GM18507 (cell line): ENCODE measurements at places on chromosomes 1 and 21.
A peak's percentile ranks its signal among the peaks of the same experiment; 100 is the strongest.

GRCh38 chr1:11227106-11228077 is 35.0 kb downstream of the MTOR start:
- DNase-seq, result peak; percentile 20

GRCh38 chr1:226954777-226955176 is 14.7 kb downstream of the COQ8A start:
- no peak for DNase-seq

DNA sequence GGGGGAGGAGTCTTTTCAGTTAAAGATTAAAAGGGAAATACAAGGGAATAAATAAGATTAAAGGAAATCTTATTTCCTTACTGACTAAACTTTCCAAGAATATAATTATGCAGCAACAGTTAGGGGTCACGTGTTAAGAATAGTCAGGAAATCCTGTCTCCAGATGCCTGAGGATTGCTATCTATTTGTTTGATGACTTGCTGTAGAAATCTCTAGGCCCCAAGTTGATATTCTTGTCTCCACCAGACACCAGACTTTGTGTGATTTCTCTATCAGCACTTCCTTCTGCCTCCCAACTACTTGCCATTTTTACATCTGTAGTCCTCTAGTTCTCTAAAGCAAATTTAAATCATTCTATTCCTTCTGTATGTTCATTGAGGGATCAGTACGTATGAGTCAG is 77.5 kb downstream of the RPAP2 start:
- no peak for DNase-seq

GRCh38 chr1:167697667-167698141 is 24.1 kb upstream of the MPZL1 start:
- DNase-seq, result no peak

DNA sequence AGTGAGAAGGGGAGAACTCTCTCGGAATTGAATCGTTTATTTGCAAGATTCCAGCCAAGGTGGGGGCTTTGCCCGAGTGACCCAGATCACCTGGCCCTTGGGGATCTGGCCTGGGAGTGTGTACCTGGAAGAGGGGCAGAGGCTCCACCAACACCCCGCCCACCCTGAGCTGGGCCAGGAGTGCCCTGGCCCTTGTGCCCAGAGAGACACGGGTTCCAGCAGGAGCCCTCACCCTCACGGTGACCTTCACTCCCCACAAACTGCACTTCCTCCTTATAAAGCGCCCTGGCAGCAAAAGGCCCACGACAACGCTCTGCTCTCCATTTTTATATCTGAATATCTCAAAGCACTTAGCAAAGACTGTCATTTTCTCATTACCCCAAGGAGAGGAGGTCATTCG is 16.6 kb downstream of the CASZ1 start:
- DNase-seq, result no peak

GRCh38 chr1:39106801-39107327 is 80.7 kb downstream of the NDUFS5 start:
- DNase-seq, result no peak

DNA sequence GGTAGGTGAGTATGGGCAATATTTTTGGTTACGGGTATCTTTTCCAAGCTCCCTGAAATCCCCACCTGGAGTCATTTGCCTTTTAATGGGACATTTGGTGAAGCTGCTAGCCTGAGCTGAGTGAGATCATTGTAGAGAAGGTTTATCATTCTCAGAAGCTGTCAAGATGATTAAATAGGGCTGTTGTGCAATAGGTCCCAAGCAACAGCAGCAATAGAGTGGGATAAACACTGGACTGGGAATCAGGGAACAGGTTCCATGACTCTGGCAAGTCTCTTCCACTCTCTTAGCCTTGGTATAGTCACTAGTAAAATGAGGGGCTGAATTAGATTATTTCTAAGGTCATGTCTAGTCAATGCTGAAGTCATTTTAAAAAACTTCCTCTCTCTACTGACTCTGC is 30.3 kb upstream of the FAM78B start:
- no peak for DNase-seq

GRCh38 chr1:152487871-152488270 is 22.7 kb upstream of the LCE5A start:
- no peak for DNase-seq

DNA sequence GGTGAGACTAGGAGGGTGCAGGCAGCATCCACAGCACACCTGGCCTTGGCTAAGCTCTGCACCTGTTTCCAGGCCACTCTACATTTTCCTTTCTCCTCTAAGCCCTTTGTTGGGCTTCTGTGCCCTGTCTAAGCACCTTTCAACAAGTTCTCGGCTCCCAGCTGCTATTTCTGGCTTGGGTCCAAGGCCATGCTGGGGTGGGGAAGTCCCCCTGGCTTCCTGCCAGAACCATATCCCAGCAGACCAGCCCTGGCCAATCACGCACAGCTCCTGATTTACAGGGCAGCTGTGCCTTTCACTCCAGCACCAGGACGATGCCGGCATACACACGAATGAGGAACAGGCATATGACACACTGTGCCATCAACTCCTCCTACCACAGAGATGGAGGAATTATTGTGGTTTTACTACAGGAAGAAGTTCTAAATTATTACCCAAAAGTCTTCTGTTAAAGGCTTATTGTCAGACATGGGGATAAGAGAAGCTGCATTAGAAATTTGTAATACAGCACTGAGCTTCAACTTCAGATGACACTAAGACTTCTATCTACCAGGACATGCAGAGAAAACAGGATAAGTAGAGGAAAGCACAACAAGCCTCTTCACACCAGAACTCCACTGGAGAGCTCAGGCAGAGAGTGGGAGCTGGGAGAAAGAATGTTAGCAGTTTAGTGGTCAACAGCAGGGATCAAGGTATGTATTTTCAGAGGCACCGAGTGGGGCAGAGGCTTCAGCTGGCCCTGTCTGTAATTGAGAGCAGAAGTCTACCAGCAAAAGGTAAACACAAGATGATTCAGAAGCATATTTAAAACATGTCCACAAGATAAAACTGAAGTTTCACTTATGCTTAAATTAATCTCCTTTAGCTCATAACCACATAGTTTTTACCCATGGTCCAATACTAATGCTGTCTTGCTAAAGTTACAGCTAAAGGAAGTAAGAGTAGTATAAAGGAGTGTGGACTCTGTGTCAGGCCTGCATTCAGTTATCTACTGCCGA is 37.4 kb downstream of the TRIT1 start:
- DNase-seq, result peak; percentile 22

GRCh38 chr1:27368869-27369582 is 2.3 kb upstream of the MAP3K6 start:
- no peak for DNase-seq

GRCh38 chr1:174894117-174894762 is 105.5 kb upstream of the CACYBP start:
- DNase-seq, result no peak

- no peak for DNase-seq
Measured at GRCh38 chr1:33657833-33658232, 185.4 kb downstream of the ZSCAN20 start.

GRCh38 chr1:233721004-233721595 is 107.2 kb downstream of the KCNK1 start:
- no peak for DNase-seq

DNA sequence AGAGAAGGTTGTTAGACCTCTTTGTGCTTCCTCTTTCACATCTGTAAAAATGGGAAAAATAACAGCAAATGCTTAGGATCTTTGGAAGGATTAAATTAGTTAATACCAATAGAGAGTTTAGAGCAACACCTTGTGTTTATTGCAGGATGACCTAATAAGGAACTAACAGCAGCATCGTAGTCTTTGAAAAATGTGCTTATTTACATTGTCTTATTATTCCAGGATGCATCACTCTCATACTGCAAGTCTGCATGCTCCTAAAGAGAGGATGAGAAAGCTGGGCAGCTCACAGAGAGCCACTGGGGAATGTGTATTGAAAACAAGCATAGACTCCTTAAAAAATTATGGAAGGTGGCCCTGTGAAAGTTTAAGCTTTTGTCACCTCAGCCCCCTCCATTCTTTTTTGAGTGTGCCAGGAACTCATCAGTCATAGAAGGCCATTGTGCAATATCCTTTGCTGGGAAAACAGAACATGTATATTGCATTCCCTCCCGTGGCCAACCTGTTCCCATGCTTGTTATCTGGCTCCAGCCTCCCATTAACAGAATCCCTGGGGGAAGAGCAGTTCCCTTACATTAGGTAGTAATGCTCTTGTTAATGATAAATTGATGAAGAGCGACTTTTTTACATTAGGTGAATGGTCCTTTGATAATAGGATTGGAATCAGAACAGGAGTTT is 180.7 kb downstream of the ZNF326 start:
- DNase-seq, result no peak

GRCh38 chr1:208264469-208265121 is 20.4 kb upstream of the PLXNA2 start:
- no peak for DNase-seq
